HFFc6 (cell line): ENCODE measurements at places on chromosomes 3 and 15. TPM values are rescaled to one million over a fixed set of nuclear protein-coding genes. Genes with fewer than 3 reads are reported as not detected.

DNA sequence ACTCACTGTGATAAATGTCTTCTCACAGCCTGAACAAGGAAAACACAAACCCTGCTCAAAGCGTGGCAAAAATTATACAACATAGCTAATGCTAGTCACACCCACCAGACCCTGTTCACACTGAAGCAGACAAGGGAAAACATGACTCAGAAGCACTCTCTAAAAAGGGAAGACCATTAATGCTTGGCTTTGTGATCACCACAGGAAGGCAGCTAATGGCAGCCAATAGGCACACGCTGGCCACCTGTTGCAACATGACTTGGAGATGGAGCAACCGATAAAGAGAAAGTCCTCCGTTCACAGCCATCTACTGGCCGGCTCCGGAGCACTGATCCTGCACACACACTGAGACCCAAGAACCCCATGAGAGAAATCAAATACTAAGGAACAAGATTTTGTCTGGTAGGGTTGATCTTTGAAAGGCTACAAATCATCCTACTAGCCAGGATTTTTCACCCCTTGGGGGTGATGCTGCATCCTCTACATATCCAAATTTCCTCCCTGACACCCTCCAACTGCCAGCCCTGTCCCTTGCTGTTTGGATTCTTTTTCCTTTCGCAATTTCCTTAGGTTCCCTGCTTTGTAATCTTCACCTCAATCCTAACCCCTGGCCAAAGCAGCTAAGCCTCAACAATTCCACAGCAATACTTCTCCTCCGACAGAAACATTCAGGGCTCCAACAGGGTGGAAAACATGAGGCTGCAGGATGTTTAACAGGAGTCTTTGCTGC lies 3.2 kb downstream of the ZXDC start:
- peak; percentile 75 for DNase-seq

DNA sequence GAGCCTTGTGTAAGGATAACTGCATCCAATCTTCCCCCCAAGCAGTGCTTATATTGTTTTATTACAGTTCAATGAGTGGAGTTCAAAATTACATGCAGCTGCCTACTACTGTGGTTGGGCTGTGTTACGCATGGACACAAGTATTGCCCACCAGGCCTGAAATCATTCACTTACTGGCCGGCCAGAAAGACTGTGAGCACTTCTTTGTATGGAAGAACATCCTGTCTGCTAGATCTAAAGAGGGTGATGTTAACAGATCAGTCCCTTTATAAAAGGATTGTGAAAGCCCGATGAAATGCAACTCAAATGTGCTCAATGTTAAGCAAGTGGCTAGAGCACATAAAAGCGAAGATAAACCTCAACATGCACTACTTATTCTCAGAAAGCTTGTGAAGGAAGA lies 132.5 kb downstream of the FOXP1 start:
- DNase-seq, result no peak

GRCh38 chr3:133573629-133574194 lies at the start of gene CDV3:
Gene CDV3 (plus strand): TSS chr3:133573686. CDS start chr3:133574045, 359 bp downstream.
- DNase-seq, result no peak

DNA sequence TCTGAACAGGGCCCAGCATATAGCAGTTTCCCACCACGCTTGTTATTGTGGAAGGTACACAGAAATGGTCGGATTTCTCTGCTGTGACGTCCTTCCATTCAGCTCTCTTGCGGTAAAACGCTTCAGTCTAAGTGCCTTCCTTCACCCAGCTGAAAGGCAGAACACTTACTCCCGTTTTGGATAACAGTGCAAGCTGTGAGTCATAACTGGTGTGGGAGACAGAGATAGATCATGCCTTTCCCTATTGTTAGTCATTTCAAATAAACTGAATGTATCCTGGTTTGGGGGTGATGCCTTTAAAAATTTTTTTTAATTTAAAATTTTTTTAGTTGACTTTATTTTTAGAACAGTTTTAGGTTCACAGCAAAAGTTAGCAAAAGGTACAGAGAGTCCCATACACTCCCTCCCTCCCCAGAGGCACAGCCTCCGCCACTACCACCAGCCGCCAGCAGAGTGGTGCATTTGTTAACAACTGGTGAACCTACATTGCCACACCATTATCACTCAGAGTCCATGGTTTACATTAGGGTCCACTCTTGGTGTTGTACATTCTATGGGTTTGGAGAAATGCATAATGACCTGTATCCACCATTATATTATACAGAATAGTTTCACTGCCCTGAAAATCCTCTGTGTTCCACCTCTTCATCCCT lies 94.9 kb upstream of the NSMCE3 start:
- DNase-seq, result peak; percentile 69

- DNase-seq, result no peak
Measured at GRCh38 chr15:79185199-79185598, 94.6 kb upstream of the RASGRF1 start.

Gene GOLGA6B
- total RNA-seq, result not detected in 3 replicates

Gene ACSBG1
- total RNA-seq, result not detected in 3 replicates

Gene THSD4
- 34.0 to 36.7 TPM (median 36.3 TPM) in 3 replicates for total RNA-seq

Gene PRSS50
- not detected in 3 replicates for total RNA-seq

Gene USP8
- 46.0 to 51.5 TPM (median 46.0 TPM) in 3 replicates for total RNA-seq

Gene EID1
- 221 to 254 TPM (median 231 TPM) in 3 replicates for total RNA-seq

Gene ISLR
- 1.9 and 4.2 TPM in 2 replicates for total RNA-seq

Gene CAMK1
- 21.4 to 31.6 TPM (median 25.4 TPM) in 3 replicates for total RNA-seq

Gene CHRM5
- total RNA-seq, result not detected in 3 replicates

Gene IGF2BP2
- 101 to 106 TPM (median 103 TPM) in 3 replicates for total RNA-seq
